ENCODE measurements at places on chromosomes 7 and 10.

GRCh38 chr7:34011696-34012095 lies 106.4 kb downstream of the BMPER start:
- DNase-seq, result no peak

- DNase-seq, result no peak
Measured at GRCh38 chr7:491958-492713, 27.5 kb downstream of the PDGFA start.

- DNase-seq, result no peak
Measured at GRCh38 chr10:62727934-62728333, 76.6 kb upstream of the ADO start.

DNA sequence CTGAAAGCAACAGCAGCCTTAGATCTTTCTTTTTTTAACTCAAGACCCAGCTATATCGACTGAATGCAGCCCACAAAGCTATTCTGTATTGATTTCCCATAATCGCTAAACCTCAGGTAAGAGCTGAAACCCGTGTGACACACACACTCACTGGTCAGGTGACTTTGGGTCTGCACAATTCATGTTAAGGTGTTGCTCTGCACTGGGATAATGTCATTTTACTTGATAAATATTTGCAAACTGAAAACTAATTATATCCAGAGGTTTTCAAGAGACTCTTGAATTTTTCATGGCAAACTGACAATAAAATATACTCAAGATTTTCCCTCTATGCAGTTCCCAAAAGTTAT lies 33.1 kb downstream of the SCRN1 start:
- no peak for DNase-seq

DNA sequence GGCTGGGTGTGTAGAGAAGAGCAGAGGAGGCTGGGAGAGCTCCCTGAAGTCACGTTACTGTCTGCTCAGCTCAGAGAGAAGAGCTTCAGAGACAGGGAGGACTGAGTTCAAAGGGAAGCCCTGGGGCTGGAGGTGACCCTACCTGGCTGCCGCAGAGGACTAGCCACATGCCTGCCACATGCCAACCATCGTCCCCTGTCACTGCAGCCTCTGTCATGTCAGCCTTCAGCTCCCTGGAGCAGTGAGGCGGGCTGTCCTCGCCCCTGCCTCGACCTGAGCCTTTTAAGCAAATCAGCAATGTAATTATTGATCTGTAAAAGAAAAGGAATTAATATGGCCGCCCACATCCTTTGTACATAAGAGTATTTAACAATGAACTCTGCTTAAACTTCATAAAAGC lies 89.3 kb upstream of the RET start:
- no peak for DNase-seq

- DNase-seq, result no peak
Measured at GRCh38 chr7:10706875-10707493, 266.7 kb upstream of the PHF14 start.

DNA sequence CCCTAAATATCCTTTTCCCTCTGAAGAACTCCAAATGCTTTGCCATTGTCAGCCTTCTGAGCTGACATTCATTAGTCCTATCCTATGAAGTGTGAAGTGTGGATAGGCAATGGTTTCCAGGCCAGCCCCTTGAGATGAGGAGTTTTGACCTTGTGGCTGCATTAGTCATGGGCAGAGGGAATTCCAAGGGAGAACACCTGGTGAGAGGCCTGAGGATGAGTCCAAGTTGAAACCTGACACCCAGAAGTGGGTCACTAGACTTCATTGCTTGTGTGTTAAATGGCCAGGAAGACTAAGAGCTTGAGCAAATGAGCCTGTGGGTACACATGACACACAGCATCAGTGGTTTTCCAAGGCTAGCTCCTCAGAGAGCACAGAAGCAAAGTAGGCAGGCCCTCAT lies 260.8 kb downstream of the SKAP2 start:
- no peak for DNase-seq
